DMS153 (cell line): ENCODE measurements at places on chromosomes 3 and 15.

DNA sequence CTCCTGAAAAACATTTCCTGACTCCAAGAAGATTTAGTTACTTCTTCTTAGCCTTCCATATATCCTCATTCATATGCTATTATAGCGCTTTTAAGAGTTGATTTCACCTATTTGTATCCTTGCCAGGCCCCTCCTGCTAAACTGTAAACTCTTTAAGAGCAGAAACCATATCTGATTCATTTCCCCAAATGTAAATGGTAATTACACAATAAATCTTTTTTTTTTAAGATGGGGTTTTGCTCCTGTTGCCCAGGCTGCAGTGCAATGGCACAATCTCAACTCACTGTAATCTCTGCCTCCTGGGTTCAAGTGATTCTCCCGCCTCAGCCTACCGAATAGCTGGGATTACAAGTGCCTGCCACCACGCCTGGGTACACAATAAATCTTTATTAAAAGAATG lies 4.5 kb downstream of the DLEC1 start:
- DNase-seq = no peak

GRCh38 chr3:44880284-44880683 lies 5.9 kb downstream of the TGM4 start:
- no peak for DNase-seq

DNA sequence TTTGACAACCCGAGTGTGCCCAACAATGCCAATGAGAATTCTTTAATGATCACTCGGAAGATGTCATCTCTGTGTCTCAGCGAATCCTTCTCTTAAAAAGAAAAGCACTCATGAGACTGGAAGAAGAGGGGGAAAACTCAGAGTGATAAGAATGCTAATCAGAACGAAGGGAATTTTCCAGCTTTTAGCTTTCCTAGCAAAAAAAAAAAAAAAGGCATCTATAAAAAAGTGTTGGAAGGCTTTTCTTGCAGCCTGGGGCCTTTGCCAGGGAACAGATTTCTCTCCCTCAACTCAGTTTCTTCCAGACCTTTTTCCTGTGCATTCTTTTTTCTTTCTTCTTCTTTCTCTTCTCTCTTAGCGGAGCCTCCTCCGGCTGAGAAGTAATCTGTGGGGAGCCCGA lies 80.5 kb upstream of the NEO1 start:
- no peak for DNase-seq

DNA sequence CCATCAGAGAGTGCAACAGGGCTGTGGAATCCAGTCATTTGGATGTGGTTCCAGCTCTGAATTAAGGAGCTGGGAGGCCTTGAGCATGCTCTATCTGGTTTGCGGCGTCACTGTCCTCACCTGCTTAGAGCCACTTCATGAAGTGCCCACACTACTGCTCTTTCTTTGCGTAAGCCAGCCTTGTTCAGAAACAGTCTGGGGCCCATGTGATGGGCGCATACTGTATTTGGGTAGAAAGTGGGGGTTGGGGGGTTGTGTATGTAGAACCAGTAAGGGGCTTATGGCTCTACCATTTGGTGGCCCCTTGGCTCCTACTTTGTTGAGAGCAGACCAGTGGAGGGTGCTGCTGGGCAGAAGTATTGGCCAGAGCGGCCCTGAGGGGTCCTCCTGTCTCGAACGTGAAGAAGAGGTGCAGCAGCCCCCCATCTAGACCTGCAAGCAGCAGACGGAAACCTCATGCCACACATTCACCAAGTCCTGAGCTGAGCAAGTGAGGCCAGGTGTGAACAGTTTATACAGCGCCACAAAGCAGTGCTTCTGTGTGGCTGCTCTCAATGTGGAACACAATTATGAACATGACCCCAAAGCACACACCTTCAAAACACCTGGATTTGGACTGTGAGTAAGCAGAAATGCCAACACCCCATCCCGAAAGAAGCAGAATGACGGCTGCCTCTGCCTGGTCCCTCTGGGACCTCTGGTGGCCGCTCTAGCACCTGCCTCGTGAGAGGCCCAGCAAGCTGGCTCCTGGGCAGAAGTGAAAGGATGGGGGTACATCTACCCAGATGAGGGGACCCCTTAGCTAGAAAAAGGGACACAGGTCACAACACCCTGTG lies 26.6 kb downstream of the SRPRB start:
- no peak for DNase-seq

GRCh38 chr3:98518816-98519215 lies 3.9 kb downstream of the CLDND1 start:
- no peak for DNase-seq
